ENCODE measurements at places on chromosomes 13 and 19. TPM values are rescaled to one million over a fixed set of nuclear protein-coding genes. Genes with fewer than 3 reads are reported as not detected.

DNA sequence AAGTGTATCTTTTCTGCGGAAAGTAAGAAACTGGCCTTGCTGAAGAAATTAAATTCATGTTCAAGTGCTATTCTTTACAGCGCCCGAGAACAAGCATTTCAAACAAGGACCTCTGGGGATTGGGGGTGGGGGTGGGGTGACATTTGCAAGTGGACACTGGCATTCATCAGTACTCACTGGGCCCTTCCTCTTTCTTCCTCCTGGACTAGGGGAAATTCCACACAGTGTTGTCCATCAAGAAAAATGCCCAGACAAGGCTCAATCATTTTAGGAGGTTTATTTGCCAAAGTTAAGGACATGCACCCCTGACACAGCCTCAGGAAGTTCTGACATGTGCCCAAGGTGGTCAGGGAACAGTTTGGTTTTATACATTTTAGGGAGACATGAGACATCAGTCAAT is 22.9 kb upstream of the OR10H1 start:
- no peak for DNase-seq

- peak; percentile 46 for DNase-seq
Observed at GRCh38 chr13:34174671-34175145, 356.8 kb downstream of the RFC3 start.

DNA sequence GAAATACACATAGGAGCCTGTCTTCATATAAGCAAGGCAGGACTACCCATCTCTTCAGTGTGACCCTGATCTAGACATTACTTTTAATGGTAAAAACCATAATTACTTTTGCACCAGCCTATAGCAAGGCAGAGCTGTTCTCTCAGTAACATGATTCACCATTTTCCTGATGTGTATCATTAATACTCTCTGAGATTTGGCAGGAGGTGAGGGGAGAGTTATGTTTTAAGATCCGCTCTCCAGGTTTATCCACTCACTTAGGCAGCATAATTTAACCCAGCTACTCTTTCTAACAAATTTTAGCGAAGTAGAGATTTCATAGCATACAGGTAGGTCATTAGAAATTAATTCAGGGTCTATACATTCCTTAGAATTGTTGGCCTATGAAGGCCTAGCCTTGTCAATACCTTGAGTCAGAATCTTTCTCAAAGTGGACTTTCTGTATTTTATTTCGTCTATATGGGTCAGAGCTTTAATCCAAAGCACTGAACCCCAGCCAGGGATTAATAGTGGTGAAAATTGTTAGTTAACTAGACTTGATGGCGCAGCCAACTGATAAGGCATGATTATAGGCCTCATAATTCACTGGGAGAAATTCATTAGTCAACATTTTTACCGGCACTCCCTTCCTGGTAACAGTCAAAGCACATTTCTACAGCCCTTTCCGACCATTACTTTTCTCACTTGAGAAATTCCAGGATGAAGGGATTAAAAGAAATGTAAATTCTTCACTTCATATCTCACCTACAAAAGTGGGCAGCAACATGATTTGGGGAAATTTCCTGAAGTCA is 955.1 kb downstream of the DIAPH3 start:
- DNase-seq = no peak

DNA sequence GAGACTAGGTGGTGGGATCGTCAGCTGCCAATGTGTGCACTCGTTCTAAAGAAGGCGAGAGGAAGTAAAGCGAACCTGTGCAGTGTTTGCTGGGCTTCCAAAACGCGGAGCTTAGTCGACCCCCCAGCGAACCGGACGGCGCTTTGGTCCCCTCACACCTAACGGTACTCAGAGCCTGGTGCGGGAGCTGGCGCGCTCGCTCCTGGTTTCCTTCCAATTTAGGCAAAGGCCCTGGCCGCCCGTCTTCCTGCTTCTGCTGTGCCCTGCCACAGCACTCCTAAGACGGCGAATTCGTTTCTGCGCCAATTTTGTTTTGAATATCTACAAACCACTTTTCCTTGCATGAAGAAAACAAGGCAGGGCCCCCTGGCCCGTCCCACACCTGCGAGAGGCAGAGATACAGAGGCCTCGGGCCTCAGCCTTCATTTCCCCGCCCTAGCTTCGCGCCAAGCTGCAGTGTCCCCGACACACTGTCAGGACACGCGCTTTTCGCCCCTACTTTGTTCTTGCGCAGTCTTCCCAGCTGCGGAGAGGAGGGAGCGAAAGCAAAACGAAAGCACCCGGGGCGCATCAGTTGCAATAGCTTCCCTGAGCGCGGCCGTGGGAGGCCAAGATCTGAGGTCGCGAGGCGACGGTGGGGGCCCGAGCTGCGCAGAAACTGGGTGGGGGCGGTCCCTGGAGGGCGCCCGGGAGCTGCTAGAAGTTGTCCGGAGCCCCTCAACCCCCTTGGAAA is 111.9 kb downstream of the KCNRG start:
- DNase-seq = peak; percentile 33

MFSD12 gene
- total RNA-seq = 79.9 TPM
